CD4-positive, alpha-beta T cell treated with Interleukin-6 at 100 ng/mL for 8 hours (primary cell): ENCODE measurements at places on chromosomes 2 and 18.

GRCh38 chr18:10213526-10213925, 240.9 kb upstream of the APCDD1 start:
- no peak for DNase-seq

- DNase-seq = no peak
Observed at GRCh38 chr2:226674123-226674522, 125.5 kb downstream of the IRS1 start.

GRCh38 chr18:59690186-59690982, 6.8 kb downstream of the CCBE1 start:
- no peak for DNase-seq

DNA sequence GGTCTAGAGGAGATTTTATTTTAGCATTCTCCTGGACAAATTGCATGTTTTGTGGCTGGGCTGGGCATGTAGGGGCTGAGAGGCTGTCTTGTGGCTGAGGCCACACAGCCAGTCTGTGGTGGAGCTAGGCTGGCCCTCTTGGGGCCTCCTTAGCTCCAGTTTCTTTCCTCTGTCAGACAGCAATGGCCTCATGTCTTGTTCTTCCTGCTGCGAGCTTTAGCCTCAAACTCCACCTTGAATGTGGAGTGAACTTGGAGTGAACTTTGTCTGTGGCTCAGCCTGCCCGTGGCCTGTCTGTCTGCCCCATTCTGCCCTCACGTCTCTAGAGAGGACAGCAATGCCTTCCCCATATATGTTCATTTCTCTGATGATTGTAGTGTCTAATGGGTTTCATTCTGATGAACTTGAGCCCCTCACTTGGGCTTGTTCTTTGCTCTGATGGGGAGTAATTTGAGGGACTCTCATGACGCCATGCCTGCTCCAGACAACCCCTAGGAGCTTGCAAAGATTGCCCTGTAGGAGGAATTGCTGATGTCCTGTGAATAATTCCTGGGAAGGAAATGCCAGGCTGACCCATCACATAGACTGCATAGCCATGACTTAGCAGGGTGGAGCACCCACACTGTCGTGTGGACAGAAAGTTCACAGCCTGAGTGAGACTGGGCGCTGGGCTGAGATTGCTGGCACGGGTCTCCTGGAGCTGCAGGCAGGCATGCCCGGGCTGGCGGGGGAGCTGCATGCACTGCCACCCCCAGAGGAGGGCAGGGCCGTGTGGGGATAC, 42.6 kb downstream of the ASAP2 start:
- DNase-seq = no peak

DNA sequence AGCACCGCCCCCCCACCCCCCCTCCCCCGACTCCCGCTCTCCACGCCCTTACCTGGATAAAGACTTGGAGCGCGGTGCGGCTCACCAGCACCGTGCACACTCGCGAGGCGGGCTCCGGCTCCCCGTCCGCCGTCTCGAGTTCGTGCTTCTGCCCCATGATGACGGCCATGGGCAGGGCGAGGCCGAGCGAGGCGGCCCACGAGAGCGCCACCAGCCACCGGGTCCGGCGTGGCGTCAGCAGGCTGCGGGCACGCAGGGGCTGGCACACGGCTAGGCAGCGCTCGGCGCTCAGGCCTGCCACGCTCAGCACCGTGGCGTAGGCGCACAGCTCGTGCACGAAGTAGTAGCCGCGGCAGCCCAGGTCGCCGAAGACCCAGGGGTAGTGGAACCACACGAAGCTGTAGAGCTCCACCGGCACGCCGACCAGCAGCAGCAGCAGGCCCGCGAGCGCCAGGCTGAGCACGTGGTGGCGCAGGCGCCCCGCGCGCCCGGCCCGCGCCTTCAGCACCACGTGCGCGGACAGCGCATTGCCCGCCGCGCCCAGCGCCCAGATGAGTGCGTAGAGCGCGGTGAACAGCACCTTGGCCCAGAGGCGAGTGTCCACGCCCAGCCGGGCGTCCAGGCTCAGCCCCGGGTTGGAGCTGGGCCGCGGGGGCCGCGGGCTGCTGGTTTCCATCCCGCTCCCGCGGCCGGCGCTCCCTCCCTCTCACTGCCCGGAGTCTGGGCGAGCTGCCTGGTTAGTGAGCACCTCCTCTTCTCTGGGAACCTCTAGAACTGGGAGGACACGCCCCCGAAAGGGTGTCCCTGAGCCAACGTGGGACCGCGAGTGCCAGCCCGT, at the start of gene NTSR2:
Gene NTSR2, minus strand, starts transcription at position 742 of the 838 bp plus-strand sequence. Its CDS starts 66 bp downstream, at position 676.
- DNase-seq = no peak

- DNase-seq = no peak
Observed at GRCh38 chr18:54716586-54716985, 111.7 kb upstream of the RAB27B start.

DNA sequence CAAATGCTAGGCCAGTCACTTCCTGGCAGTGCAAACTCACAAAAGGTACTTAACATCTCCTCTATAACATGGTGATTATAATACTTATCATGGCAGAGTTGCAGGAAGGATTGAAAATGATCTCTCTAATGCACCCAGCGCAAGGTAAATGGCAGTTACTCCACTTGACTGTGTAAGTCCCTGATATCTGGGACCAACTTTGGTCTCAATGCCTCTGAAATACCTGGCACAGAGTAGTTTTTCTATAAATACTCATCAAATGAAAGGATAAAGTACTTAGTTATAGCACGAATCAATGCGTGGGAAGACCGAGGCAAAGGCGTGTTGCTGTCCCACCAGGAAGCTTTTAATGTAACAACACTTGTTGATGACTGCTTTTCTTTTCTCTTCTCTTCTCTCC, 24.8 kb downstream of the LRRC30 start:
- DNase-seq = no peak

- no peak for DNase-seq
Observed at GRCh38 chr2:39703181-39703872, 37.6 kb downstream of the TMEM178A start.

DNA sequence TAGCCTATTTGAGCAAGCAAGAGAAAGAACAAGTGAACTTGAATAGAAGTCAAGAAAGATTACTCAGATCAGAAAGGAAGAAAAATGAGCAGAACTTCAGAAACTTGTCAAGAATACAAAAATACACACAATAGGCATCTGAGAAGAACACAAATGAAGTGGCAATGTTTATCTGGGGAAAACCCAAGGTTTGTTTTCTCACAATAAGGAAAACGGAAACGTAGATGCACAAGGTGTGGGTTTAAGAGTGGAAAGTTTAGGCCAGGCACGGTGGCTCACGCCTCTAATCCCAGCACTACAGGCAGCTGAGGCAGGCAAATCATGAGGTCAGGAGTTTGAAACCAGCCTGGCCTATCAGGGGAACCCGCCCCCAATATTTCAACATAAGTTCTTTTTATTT, 159.5 kb upstream of the GYPC start:
- no peak for DNase-seq

DNA sequence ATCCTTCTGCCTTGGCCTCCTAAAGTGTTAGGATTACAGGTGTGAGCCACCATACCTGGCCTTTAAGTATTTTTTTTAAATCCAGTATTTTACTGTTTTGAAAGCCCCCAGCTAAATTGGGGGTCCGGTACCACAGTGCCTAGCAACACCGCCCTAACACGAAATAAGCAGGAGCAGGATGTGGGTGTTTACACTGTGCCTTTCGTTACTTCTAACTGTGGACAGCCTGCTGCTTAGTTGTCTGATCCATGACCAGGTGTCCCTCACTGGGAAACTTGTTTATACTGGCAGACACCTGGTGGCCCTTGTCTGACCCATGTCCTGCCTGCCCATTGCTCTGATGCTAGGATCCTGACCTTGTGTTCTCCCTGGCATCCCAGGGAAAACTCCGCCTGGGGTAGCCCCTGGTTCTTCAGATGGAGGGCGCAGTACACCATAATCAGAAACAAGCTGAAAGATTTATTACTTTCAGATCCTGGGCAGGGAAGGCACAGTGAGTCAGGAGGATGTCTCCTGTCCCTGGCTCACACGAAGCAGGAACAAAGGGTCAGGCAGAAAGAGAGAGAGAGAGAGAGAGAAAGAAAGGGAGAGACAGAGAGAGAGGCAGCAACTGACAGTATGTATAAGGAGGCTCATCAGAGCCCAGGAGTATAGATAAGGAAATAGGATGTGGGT, 55.7 kb downstream of the NCAPH start:
- DNase-seq = no peak

DNA sequence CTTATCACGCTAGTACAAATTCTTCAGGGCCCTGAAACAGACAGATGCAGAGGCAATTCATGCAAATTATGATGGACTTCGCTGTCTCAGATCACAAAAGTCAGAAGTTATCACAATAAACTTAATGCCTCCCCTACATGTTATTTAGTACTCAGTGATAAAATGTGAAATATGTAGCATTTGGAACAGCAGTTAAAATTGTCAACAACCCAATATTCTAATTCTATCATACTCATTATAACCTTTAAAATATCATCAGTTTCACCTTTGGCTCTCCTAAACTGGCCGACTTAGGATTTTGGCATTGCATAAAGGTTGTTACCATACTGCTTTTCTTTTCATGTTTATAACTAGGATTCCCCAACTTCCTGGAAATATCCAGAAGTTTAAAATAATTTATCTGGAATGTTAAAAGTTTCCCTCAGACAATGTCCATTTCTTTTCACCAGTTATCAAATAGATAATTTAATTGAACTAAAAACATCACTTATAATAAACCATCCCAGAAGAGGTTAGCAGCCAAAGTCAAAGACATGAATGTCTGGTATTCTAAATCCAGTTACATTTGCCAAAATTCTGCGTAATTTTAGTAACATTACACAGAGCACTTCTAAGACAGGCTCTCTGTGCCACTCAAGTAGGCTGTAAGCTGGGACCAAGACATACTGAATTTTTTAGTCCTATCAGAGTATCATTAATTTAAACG, 239.8 kb downstream of the RBM43 start:
- DNase-seq = no peak

GRCh38 chr2:151344906-151345305, 12.5 kb upstream of the TNFAIP6 start:
- no peak for DNase-seq

- DNase-seq = no peak
Observed at GRCh38 chr2:121670181-121670580, 20.9 kb upstream of the CLASP1 start.

DNA sequence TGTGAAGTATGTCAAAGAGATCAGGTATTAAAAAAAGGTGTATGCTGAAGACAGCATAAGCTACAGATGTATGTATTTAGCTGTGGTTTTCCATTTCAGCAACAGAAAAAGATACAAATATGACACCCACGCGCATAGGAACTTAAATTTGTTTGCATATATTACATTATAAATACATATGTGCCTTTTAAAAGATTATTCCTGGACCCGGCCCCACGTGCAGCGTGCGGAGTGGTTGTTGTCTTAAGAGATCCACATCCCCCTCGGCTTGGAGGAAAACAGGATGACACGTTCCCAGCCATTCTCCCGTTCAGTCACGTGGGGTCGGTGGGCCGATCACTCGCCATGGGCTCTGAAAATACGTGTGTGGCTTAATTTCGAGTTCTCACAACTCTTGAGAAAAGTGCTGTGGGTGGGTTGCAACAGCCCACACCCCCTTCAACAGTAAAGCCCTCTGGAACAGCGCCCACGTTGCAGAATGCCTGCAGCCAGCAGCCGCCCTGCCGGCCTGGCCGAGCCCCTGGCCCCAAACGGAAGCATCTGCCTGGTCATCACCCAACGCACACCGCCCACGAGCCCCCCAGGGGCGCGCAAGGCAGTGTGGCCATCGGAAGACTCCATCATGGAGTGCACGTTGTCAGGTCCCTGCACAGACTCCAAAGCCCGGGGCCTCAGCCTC, 18.6 kb upstream of the KCNG2 start:
- no peak for DNase-seq

GRCh38 chr18:6022074-6022444, 126.7 kb upstream of the TMEM200C start:
- DNase-seq = no peak

GRCh38 chr2:237514474-237515130, 27.6 kb downstream of the MLPH start:
- no peak for DNase-seq

GRCh38 chr2:82289446-82289845, 1984.9 kb upstream of the LRRTM1 start:
- no peak for DNase-seq

DNA sequence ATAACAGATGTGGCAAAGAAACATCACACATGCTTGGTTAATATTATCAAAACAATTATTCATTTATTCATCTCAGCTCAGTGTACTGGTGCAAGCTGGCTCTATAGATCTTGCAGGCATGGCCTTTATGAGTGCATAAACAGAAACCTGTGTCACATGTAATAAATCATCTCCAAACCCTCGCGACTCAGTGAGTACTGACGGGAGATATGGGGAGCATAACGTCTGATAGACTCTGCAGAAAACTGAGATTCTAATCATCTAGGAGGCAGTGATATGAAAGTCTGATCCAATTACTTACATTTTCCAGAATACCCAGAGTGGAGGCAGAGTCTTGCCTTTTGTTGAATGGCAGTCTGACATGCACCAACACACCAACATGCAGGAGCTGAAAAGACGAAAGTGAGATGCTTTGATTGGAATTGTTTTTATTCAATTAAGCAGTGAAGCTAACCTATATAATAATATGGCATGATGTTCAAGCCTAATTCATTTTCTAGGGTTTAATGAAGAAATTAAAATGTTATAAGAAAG, 416.8 kb downstream of the RNF144A start:
- no peak for DNase-seq

DNA sequence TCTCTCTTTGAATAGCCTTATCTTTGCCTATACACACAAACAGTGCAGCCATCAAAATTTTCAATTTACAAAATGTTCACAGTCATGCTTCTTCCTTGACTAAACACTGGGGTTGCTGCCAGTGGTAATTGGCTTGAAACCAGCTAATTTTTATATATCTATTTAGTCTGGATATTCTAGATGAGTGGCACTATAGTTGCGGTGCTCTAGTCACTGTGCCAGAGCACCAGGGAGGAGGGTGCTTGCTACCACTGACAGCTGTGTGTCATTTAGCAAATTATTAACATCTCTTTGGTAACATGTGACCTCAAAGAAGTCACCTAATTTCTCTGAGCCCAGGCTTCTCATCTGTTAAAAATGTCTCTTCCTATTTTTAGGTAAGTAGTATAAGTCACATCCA, 130.4 kb downstream of the MEIS1 start:
- DNase-seq = no peak

DNA sequence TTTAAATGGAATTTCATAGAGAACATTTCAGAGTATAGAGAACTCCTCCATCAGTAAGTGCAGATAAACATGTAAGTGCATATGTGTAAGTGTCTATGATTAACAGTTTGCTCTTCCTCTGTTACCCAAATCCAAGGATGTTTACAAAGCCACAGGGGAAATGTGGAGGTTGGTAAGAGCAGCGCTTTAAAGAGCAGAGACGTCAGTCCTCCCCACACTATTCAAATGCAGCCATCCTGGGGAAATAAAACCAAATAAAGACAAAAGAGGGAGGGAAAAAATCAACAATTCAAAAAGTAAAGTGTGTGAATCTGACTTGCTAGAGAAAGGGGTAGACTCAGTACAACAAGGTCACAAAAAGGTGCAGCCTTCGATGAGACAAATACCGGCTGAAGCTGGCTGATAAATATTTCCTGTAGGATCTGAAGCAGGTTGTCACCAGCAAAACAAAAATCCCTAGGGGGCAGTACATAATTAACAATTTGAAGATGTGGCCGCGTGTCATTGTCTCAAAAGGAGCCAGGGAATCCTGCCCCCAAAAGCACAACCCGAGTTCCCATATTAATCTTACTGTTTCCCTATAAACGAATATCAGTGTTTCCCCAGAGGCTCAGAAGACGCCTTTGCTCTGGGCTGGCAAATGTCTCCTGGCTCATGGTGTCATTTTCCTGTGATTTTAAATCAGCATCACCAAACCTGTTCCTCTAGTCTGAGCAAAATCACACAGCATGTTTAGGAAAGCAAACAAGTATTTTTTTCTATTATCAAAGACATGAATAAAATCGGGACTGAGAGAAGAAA, 216.5 kb downstream of the CDCA7 start:
- no peak for DNase-seq
